Fibroblast of lung (primary cell): ENCODE measurements at places on chromosomes 6 and 20. TPM values are rescaled to one million over a fixed set of nuclear protein-coding genes. Genes with fewer than 3 reads are reported as not detected.

The GNMT gene
- total RNA-seq, result not detected in 2 replicates

The TRIM15 gene
- not detected in 2 replicates for total RNA-seq

The FAM83C gene
- total RNA-seq, result not detected in 2 replicates

The PTPRT gene
- not detected in 2 replicates for total RNA-seq

The ULBP1 gene
- 0.26 and 0.83 TPM in 2 replicates for total RNA-seq

The LTB gene
- not detected in 2 replicates for total RNA-seq

The RSPO4 gene
- not detected in 2 replicates for total RNA-seq

The MYH7B gene
- 0.26 and 0.33 TPM in 2 replicates for total RNA-seq

DNA sequence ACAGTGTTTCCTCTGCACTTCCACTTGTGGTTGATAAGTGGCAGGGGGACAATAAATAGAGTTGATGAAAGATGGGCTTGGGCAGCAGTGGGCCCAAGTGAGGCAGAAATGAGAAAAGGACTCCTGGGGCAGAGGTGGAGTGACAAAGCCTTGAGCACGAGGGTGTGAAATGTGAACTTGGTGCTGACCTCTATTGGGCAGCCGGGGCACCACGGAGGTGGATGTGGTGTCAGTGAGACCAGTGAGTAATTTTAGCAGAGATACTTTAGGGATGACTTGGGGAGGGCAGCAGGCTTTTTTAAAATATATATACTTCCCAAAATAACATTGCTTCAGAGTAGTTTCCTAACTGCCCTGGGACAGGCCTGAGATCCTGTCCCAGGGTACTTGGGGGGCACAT lies 30.6 kb upstream of the MYLK2 start:
- DNase-seq, result no peak

DNA sequence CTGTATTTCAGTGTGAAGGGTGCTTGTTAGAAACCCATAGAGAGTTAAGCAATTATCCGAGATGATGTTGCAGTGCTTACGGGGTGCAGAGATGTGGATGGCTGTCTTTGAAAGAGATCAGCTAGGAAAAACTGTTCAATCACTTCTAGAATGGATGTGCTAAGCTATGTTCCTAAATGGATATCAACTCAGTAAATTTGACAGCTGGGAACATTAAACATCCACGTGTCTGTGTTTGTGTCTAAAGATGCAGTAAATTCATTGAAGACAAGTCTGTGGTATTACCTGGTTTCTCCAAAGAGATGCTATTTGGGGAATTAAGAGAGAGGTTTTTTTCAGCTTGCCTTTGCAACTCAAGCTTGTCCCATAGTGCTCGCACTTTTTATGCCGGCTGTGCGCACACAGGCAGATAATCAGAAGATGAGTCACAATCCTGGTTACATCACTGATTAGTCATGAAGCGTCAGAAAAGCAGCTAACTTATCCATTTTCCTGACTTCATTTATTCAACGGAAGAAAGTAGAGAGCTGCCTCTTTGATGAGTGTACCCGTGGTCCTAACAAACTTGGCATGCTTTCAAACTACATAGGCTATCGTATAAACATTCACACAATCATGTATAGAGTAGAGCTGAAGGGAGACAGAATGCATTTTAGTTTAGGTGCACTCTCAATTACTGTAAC lies 691.7 kb upstream of the SLC35B3 start:
- peak; percentile 92 for DNase-seq

DNA sequence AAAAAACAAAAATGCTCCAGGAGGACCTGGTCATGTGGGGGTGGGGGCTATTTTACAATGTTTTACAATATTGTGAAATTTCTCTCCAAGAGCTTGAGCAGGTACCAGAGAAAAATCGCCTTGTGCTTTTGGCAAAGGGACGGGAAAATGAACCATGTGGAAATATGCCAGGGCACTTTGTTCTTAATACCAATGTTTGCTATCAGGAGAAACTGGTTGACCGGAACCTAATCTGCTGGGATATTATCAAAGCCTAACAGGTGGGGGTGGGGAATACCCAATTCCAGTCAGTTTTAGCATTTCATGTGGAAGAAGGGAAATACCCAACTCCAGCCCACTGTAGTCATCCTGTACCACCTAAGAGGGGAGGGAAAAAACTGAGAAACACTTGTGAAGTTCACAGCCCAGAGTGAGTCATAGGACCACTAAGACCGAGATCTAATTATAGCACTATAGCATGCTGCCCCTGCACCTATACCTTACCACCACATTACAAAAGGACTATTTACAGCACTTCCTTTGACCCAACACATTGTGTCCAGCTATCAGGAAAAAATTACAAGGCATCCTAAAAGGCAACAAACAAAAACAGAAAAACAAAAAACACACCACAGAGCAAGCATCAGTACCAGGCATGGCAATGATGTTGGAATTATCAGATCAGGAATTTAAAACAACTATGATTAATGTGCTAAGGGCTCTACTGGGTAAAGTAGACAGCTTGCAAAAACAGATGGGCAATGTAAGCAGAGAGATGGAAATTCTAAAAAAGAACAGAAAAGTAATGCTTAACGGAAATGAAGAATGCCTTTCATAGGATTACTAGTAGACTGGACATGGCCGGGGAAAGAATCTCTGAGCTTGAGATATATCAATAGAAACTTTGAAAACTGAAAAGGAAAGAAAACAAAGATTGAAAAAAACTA lies 84.1 kb upstream of the POPDC3 start:
- DNase-seq, result peak; percentile 64

DNA sequence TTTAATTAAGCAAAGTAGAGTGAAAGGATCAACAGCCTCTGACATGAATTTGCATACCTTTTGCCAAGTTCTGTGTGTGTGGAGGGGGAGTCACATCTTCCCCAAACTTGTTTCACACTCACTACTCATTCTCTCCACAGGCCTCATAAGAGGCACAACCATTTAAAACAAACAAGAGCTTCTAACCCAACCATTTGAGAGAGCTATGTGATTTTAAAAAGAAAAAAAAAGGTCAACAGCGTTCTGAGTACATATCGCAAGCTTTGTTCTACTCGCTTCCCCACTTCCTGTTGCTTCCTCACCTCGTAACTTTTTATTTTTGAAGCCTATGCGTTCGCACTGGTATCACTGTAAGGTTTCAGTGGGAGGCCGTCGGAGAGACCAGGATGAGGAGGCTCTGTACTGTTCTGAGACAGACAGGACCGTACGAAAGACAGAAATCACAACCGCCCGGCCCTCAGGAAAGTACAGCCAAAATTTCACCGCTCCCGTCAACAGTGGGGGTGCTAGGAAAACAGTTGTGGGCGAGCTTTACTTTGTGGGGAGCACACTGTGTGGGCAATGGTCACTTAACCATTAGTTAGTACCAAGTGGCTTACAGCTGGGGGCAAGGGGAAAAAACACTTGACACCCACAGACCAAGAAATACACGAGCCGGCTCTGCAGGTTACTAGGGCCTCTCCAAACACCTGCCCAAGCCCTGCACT lies 61.3 kb downstream of the TRERF1 start:
- no peak for DNase-seq

- DNase-seq, result no peak
Observed at GRCh38 chr6:121187833-121188200, 146.5 kb downstream of the TBC1D32 start.

GRCh38 chr20:23257848-23258746 lies 92.5 kb upstream of the NXT1 start:
- DNase-seq, result peak; percentile 77

DNA sequence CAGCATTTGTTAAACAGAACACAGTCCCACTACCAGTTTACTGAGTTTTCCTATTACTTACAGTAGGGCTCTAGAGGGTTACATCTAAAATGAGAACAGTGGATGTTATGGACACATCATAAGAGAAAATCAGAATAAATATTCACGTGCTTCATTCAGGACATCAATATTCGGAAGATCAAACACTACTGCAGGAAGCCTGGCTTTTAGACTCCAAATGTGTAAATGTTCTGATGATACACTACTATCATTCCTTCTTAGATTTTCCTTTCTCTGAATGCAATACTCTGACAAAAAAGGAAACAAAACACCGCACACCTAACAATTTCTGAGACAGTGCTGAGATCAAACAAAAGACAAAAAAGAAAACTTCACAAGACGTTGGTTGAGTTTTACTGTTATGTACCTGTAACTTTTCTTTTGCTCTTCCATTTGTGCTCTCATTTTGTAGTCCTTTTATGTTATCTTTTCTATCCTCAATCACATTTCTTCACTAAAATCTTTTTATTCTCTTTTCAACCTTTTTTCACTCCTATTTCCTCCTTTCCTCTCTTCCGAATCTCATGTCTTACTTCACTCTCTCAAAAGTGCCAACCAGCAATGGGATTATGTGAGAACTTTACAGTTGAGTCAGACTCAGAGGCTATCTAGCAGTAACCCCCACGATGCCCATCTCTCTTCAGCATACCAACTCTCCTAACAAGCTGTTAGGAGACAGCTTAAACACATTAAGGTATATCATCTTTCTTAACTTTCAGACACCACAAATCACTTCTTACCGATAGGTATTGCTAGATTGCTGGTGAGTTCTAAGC lies 1.7 kb downstream of the FAM184A start:
- DNase-seq, result no peak

GRCh38 chr6:75268121-75268987 lies 16.2 kb downstream of the TMEM30A start:
- DNase-seq, result peak; percentile 55

DNA sequence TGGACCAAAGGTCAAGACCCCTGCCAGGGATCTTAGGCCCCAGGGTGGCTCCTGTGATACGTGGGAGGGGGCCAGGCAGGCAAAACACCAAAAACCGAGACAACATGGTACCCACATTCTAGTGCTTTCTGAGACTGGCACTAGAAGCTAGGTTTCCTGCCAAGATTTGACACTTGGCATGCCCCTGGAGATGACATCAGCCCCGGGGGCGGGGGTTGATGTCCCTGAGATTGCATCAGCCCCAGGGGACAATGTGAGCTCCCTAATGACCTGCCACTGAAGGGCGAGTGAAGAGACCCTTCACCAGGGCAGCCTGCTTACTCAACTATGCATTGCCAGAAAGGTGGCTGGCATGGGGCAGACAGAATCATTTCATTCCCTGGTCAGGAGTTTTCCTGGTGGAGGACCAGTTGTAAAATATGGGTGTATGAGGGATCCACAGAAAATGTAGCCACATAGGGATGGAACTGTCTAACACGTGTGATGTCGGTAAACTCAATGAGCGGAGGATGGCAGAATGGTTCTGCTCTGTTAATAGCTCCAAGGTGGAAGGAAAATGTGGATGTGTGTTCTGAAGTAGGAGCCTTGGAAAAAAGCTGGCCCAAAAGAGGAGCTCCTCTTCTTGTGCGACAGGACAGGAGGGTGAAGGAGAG lies 219.7 kb downstream of the UNC5CL start:
- DNase-seq, result no peak

- DNase-seq, result peak; percentile 68
Observed at GRCh38 chr6:155106456-155107115, 111.5 kb downstream of the TIAM2 start.

DNA sequence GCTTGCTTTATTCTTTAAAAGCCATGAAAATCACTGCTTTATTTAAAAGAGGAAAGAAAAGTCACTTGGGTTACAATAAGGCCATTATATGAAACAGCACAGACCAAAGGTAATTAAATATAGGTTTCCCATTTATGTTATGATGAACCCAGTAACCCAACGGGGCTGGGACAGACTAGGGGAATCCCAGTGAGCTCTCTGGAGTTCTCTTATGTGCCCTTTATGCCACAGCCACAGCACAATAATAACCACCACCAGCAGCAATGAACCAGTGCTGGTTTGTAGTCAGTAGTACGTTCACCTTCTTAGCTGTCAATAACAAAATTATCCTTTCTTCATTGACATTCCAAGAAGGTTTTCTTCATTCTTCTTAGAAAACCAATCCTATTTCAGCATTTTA lies 87.4 kb downstream of the KIF13A start:
- DNase-seq, result no peak

DNA sequence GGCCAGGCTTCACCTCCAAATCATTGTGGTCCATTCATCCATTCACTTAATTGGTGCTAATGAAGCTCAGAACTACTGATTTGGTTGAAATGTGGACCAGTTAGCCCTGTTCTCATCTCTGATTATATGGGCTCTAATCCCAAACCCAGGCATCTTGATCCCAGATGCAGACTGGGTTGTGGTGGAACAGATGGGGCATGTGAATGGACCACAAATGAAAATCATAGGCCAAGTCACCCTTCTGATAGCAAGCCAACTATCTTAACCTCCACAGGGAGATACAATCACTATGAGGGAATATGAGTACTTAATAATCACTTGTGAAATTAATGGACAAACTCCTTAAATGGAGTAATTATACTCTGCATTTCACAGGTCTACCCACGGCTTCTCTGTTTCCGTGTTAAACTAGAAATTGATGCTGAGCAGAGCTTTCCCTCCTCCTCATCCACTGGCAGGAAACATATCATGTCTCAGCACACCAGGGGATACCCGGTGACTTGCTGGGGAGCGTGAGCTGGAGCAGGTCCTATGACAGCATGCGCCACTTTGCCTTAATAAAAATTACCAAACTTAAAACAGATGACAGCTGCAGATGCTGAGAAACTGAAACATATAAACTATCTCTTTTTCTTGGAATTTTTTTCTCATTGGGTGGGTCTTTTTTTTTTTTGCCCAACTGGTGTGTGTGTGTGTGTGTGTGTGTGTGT lies 108.8 kb upstream of the HEY2 start:
- no peak for DNase-seq

- DNase-seq, result no peak
Observed at GRCh38 chr20:5090191-5090590, 29.6 kb downstream of the PCNA start.

- peak; percentile 95 for DNase-seq
Observed at GRCh38 chr20:9408422-9409300, 105.7 kb upstream of the LAMP5 start.

GRCh38 chr20:41300383-41300782 lies 17.1 kb downstream of the ZHX3 start:
- no peak for DNase-seq
